ENCODE measurements at places on chromosomes 12 and 14. TPM values are rescaled to one million over a fixed set of nuclear protein-coding genes. Genes with fewer than 3 reads are reported as not detected.

DNA sequence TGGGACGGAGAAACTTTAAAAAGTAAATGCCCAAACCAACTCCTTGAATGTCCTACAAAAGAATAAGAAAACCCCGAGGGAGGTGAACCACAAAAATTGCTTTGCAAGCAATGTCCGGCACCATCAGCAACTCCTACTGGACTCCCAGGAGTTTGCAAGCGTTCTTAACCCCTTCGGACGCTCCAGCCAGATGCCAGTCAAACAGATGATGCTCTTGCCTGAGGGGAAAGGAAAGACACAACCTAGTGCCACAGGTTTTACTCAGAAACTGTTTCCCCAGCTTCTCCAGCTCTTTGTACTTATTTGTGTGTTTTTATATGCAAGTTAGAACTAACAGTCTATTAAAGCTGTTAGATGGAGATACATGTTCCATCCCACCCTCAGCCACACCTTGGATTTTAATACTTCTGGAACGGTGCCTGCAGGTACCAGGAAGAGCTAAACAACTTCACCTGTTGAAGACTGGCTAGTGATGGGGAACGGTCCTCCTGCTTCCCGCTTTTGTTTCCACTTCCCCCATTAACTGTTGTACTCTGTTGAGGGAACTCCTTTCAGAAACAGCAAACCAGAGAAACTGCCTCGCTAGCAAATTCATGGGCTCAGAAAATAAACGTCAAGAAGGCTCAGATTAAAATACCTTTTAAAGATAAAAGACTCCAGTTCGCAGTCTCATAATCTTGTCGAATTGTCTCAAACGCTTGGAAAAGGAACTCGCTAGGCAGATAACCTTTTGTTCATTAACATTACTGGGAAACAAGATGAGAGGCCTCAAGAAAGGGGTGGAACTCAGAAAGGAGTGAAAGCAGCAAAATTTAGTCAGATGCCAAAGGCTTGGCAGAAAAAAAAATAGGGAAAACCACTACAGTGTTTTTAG lies 1.1 kb upstream of the FERMT2 start:
- H3K36me3 ChIP-seq: no peaks in the 10 kb centered on the region
- H3K27me3 ChIP-seq: peaks cover 56% of the 10 kb centered on the region
- no peak for DNase-seq
- H3K27ac ChIP-seq: peak overlapping the region; percentile 94
- H3K4me3 ChIP-seq: peak overlapping the region; percentile 82

DNA sequence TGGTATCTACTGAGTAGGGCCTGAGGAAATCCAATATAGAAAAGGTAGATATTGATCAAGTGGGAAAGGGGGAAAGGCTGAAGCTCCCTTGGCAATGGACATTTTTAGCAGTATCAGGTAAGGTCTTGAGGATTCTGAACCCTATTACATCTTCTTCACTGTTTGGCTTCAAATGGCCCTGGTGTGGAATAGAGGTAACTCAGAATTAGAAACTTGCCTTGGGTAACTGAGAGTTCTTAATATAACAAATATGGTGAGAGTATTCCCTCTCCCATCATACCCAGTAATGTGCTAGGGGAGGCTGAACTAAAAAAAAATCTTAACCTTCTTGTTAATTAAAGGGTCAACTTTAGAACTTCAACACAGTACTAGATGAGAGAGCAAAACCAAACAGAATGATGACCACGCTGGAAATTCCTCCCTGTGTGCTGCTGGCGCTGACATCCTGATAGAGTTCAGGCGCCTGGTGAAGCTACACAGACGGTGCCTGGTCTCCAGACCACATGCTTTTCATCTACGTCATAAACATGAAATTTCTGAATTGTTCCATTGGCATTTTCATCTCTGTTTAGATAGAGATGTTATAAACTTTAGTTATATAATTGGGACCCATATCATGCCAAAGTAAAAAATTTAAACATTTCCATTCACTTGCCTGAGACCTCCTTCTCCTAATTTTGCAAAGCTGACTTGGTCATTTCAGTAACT lies 128.3 kb downstream of the AKAP6 start:
- H3K4me3 ChIP-seq: no peak overlapping the region
- no peaks in the 10 kb centered on the region for H3K27me3 ChIP-seq
- no peaks in the 10 kb centered on the region for H3K4me1 ChIP-seq
- H3K36me3 ChIP-seq: no peaks in the 10 kb centered on the region
- H3K27ac ChIP-seq: no peak overlapping the region
- no peak for DNase-seq

DNA sequence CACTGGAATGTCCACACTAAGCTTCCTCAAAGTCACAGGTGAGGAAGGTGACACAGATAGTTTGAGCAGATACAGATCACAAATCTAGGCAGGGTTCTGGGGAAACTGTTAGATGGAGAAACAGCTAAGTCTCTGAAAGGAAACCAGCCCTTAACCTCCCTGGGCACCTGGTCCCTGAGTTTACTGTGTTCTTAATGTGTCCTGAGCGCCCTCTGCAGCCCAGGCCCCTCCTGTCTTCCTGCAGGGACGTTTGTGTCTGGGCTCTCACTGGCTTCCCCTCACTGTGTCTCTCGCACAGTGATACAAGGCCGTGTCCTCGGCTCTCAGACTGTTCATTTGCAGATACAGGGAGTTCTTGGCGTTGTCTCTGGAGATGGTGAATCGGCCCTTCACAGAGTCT lies 684.3 kb downstream of the TMEM121 start:
- H3K36me3 ChIP-seq: no peaks in the 10 kb centered on the region
- H3K4me3 ChIP-seq: no peak overlapping the region

DNA sequence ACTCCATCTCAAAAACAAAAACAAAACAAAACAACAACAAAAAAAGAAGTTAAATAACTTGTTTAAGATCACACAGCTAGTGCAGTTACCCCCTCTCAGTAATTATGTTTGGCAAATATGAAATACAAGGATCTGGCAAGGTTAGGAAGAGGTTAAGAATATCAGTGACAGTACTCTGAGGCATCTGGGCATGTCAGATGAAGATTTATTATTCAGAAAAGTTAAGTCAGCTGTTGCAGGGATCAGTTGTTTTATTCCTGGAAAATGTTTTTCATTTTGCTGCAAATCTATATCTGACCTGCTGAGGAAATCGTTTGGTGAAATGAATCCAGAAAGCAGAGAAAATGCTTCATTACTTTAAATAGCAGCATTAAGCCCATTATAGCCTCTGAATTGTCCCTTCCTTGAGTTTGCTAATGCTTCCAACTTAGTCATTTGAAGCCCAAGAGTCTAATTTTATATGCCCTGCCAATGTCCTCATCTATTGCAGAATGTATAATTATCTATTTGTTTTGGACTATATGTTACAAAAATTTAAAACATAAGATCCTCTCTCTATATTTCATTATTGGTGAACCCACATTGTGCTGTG lies 8.1 kb downstream of the GPX2 start:
- DNase-seq: no peak
- no peak overlapping the region for H3K4me3 ChIP-seq
- peak overlapping the region; percentile 37 for H3K27ac ChIP-seq
- no peaks in the 10 kb centered on the region for H3K4me1 ChIP-seq
- H3K27me3 ChIP-seq: no peaks in the 10 kb centered on the region

DNA sequence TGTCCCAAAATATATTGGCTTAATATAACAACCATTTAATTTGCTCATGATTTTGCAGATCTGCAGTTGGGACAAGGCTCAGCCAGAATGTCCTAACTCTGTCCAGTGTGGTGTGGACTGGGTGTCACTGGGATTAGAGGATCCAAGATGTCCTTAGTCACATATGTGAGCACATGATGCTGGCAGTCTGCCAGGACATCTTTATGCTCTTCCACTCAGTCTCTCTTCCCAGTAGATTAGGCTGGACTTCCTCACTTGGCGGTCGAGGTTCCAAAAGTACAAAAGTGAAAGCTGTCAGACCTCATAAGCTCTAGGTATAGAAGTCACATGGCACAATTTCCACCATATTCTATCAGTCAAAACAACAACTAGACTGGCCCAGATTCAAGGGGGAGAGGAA lies 167.9 kb upstream of the NTF3 start:
- no peaks in the 10 kb centered on the region for H3K4me1 ChIP-seq
- no peak overlapping the region for H3K4me3 ChIP-seq
- H3K27ac ChIP-seq: no peak overlapping the region

GRCh38 chr14:30252151-30252550 lies 306.8 kb upstream of the G2E3 start:
- no peak overlapping the region for H3K27ac ChIP-seq
- H3K4me3 ChIP-seq: no peak overlapping the region
- H3K27me3 ChIP-seq: no peaks in the 10 kb centered on the region
- H3K36me3 ChIP-seq: no peaks in the 10 kb centered on the region
- H3K4me1 ChIP-seq: no peaks in the 10 kb centered on the region

GRCh38 chr14:91158091-91158790 lies 44.4 kb downstream of the DGLUCY start:
- no peak overlapping the region for H3K4me3 ChIP-seq
- H3K27ac ChIP-seq: no peak overlapping the region
- DNase-seq: no peak
- H3K4me1 ChIP-seq: peaks cover 4% of the 10 kb centered on the region
- peaks cover 50% of the 10 kb centered on the region for H3K36me3 ChIP-seq

DNA sequence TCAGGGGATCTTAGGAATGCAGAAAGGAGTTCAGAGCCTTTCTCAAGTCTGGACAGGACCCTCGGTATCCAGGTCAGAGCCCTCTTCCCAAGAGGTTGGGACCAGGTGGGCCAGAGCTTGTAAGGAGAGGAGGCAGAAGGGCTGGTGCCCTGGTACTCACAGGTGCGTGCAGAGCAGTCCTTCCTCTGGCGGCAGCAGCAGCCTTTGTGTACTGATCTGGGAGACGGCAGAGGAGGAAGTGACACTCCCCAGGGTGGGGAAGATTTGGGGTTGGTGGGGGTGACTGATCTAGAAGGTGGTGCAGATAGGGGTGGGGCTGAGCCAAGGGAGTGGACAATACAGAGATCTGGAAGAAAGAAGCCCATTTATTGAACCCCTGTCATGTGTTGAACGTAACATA lies at the start of gene ITGB7:
Gene ITGB7 (minus strand): TSS at position 210 of the 400 bp plus-strand sequence. CDS start 6,808 bp downstream, outside the sequence.
- H3K27ac ChIP-seq: peak within 1 kb of the TSS; percentile 78
- peak; percentile 90 for DNase-seq
- peak within 1 kb of the TSS; percentile 44 for H3K4me3 ChIP-seq
- H3K27me3 ChIP-seq: no peaks in the 10 kb centered on the region
- peaks cover 13% of the 10 kb centered on the region for H3K36me3 ChIP-seq

- no peak for DNase-seq
- H3K27ac ChIP-seq: no peak overlapping the region
- H3K36me3 ChIP-seq: no peaks in the 10 kb centered on the region
- H3K4me1 ChIP-seq: no peaks in the 10 kb centered on the region
- H3K4me3 ChIP-seq: no peak overlapping the region
- H3K27me3 ChIP-seq: no peaks in the 10 kb centered on the region
These were observed 158.6 kb upstream of the C14orf180 start for GRCh38 chr14:104420990-104421389.

- no peak for DNase-seq
- H3K36me3 ChIP-seq: no peaks in the 10 kb centered on the region
- H3K27ac ChIP-seq: no peak overlapping the region
- H3K27me3 ChIP-seq: peaks cover 3% of the 10 kb centered on the region
- H3K4me3 ChIP-seq: no peak overlapping the region
These were observed 7.5 kb upstream of the NID2 start for GRCh38 chr14:52076334-52076733.

DNA sequence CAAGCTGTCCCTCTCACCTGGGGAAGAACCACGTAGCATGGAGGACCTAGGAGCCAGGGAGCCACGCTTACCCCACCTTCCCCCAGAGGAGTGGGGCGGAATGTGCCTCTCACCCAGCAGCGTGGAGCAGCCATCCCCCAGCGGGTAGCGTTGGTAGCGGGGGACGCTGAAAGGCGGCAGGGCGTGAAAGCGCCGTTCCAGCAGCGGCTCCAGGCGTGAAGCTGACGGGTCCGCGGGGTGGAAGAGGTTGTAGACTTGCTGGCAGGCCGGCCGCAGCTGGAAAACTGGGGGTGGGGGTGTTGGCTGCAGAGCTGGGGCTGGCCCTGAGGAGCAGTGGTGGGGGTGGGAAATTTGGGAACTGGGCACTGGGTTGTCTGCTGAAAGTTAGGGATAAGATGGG lies 11.9 kb downstream of the ARL6IP4 start:
- H3K27ac ChIP-seq: no peak overlapping the region
- H3K27me3 ChIP-seq: no peaks in the 10 kb centered on the region
- DNase-seq: peak; percentile 69
- H3K36me3 ChIP-seq: peaks cover 32% of the 10 kb centered on the region

GRCh38 chr12:130783110-130783715 lies 55.8 kb downstream of the STX2 start:
- no peaks in the 10 kb centered on the region for H3K4me1 ChIP-seq
- H3K27me3 ChIP-seq: no peaks in the 10 kb centered on the region
- no peak overlapping the region for H3K4me3 ChIP-seq
- H3K27ac ChIP-seq: no peak overlapping the region

DNA sequence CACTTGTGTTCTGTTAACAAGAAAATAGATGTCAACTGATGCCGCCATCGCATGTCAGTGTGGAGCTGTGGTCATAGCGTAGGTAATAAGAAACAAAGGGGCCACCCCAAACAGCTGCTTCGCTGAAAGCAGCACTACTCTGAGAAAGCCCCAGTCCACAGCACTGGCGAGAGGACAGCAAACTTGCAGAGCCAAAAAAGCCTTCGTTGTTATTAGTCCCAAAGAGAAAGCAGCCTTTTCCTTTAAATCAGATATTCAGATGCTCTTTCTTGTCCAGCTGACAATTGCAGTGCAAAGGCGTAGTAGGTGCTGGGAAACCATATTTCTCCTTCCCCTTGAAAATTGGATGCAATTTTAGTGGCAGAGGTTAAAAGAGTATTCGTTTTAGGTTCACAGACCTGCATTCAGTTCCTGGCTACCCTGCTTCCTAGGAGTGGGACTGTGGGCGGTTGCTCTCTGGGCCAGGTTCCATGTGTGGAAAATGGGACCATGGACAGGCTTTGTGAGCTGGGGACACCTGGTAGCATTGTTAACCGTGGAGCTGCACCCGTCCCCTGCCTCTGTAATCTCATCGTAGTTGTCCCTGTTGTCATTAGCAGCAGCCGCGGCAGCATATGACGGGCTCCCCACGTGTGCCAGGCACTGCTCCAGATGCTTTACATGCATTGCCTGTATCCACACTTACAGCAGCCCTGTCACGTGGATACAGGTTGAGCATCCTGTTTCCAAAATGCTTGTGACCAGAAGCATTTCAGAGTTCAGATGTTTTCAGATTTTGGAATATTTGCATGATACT lies 54.2 kb downstream of the ELK3 start:
- H3K27me3 ChIP-seq: no peaks in the 10 kb centered on the region
- DNase-seq: peak; percentile 49
- H3K36me3 ChIP-seq: peaks cover 5% of the 10 kb centered on the region
- no peak overlapping the region for H3K27ac ChIP-seq
- peaks cover 65% of the 10 kb centered on the region for H3K4me1 ChIP-seq

Gene CLEC4E
- 15.9 TPM for total RNA-seq

Gene TSHR
- 1.4 TPM for total RNA-seq

Gene CCDC38
- not detected for total RNA-seq

Gene DPPA3
- not detected for total RNA-seq
